Caco-2 (cell line): ENCODE measurements at places on chromosomes 16 and 17. TPM values are rescaled to one million over a fixed set of nuclear protein-coding genes. Genes with fewer than 3 reads are reported as not detected.

GRCh38 chr16:35184356-35184870 lies 1725.0 kb downstream of the TP53TG3F start:
- no peak for DNase-seq

CPHXL2 gene
- total RNA-seq, result not detected in 2 replicates

DNA sequence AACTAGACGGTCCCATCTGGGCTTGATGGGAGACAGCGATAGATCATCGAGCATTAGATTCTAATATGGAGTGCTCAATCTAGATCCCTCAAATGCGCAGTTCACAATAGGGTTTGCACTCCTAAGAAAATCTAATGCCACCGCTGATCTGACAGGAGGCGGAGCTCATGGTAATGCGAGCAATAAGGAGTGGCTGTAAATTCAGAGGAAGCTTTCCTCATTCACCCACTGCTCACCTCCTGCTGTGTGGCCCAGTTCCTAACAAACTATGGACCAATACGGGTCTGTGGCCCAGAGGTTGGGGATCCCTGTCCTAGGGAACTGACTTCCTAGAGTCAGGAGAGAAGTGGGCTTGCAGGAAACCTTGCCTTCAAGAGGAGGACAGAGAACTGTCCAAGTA lies 25.2 kb upstream of the AMZ2 start:
- DNase-seq, result no peak

DNA sequence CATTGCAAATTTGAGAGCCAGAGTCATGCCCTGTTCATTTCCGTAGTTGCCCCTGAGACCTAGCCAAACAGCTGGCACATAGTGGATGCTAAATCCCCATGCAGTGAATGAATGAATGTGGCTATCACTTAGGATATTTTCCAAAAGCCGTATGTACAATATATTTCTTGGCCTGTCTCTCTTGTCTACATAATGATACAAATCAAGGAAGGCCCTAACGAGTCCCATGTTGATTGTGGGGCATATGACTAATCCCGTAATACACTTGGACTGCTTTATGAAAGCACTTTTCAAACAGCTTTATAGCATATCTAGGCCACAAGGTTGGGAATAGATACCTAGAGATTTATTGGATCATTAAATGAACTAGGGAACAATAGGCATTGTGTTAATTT lies 478.0 kb downstream of the SLC39A11 start:
- DNase-seq, result no peak

DNA sequence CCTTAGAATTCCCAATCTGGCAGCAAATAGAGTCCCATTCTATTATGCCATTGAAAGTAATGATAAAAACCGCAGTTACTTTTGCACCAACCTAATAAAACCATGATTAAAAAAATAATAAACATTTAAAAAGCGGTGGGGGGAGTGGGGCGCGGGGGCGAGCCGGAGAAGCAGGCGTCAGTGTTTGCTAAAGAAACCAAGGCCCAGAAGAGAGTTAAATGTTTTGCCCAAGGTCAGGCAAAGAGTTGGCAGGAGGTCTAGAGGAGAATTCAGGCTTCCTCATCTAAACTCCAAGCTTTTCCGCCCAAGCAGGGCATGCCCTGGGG lies 9.7 kb upstream of the PRSS22 start:
- DNase-seq, result no peak

KRT12 gene
- total RNA-seq, result not detected in 2 replicates

- no peak for DNase-seq
Measured at GRCh38 chr17:3802461-3803307, 1.7 kb upstream of the ITGAE start.

DCTPP1 gene
- total RNA-seq, result 51.1 and 53.2 TPM in 2 replicates

DNA sequence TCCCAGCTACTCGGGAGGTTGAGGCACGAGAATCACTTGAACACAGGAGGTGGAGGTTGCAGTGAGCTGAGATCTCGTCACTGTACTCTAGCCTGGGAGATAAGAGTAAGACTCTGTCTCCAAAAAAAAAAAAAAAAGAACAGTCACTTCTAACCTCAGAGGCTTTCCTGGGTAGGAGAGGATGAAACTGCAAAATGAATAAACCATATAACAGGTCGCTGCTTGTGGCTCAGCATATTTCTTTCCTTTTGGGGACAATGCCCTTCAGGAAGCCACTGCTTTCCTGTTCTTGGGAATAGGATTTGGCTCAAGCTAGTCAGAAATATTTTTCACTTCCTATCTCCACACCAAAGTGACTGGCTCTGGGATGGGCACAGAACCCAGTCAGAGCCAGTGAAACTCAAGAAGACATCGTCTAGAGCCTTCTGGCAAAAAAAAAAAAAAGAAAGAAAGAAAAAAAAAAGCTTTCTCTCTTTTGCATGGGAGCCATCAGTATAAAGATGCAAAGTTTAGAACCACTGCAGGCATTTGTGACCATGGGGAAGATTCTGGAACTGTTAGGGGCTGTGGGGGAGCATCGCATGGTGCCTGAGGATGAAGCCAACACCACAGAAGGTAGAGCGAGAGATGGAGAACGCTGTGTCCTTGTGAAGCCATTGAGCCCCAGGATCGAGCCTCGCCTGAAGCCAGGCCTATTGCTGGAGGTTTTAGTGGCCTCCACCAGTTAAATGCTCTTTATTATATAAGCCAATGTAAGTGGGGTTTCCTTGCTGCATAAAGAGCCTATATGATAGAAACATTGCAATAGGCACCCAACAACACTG lies 71.8 kb upstream of the MRTFB start:
- DNase-seq, result no peak

- DNase-seq, result no peak
Measured at GRCh38 chr17:15106540-15106939, 158.6 kb downstream of the PMP22 start.

DNA sequence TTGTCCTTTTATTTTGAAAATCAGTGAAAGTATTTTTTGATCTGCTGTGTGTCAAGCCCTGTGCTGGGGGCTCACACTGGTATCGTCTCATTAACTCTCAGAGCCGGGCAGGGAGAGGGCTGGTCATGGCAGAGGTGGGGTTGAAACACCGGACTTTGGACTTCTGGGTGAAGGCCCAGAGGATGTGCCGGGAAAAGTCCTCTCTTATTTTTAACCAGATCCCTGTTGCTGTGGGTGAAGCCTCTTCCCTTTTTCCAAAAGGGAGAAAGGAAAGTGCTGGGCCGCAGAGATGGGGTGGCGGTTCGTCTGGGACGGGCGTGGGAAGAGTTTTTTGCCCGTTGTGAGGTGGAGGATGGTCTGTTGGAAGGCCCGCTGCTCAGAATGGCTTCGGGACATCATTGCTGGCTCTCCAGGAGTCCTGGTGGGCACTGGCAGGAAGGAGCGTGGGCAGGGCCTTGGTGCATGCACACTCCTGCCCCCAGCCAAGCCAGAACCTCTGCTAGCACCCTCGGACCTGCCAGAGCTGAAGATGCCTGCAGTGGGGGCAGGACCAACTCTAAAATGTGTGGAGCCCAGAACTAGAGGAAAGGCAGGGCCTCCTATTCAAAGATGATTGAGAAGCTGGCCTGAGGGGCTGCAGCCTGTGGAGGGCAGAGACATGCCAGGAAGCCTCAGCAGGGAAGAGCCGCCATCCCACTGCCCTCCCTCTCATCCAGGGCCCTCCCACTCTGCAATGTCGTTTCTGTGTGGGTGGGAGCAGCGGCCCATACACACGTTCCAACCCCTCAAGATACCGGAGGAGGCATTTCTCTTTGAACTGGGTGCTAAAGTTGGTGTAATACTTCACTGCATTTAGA lies 213.2 kb downstream of the CCDC182 start:
- no peak for DNase-seq

DNA sequence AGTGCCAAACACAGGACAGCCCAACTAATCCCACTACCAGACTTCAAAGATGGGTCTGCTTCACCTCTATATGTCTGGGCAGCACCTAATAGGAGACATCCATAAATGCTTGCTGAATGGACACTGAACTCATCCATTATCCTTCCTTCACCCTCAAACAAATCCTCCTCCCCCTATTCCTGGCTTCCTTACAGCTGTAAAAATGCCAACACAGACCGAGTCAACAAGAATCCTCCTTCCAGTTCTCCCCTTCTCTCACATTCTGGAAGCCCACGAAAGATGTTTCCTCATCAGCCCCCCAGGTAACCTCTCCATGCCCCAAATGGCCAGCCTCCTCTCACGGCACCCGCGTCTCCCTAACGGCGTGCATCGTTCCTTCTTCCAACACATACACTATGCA lies 12.3 kb downstream of the PELP1 start:
- no peak for DNase-seq

DNA sequence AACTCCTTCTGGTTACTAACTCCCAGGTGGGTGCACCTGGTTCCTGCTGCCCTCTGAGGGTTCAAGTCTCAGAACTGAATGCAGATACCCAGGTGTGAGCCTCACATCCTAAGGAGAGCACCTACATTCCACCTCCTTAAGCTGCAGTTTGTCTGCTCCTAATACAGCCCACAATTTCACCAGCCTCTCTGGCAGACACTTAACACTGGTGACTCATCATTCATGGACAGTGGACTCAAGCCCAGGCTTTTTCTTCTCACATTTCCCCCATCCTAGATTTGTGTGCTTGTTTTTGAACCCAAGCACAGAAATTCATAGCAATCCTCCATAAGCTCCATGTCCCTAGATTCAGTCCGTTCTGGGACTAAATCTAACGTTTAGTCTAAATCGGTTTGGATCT lies 7.0 kb upstream of the MAF start:
- DNase-seq, result no peak

SDR42E1 gene
- 5.3 and 7.5 TPM in 2 replicates for total RNA-seq

DNA sequence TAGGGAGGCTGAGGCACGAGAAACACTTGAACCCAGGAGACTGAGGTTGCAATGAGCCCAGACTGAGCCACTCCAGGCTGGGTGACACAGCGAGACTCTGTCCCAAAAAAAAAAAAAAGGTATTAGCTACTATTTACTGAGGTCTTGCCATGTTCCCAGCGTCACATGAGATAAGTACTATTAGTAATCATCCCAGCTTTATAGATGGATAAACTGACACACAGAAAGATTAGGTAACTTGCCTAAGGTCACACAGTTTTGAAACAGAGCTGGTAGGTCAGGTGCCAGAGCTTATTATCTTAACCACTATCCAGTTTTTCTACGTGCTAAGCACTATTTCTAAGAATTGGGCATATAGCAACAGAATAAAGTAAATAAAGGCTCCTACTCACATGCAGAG lies 51.6 kb downstream of the TEX14 start:
- DNase-seq, result no peak

CFAP52 gene
- not detected in 2 replicates for total RNA-seq

CMTR2 gene
- total RNA-seq, result 18.5 and 19.4 TPM in 2 replicates

GRCh38 chr16:89742948-89743347 lies 21.6 kb downstream of the ZNF276 start:
- no peak for DNase-seq

GRCh38 chr17:48378708-48379392 lies 51.2 kb downstream of the SKAP1 start:
- no peak for DNase-seq

P3H4 gene
- total RNA-seq, result 34.1 and 39.2 TPM in 2 replicates
